Tongue (tissue), 3 donors: ENCODE measurements at places on chromosomes 6 and 20. TPM values are rescaled to one million over a fixed set of nuclear protein-coding genes. Genes with fewer than 3 reads are reported as not detected.

The SYTL3 gene
- 9.9 TPM for total RNA-seq

The GDAP1L1 gene
- not detected for total RNA-seq

The SAMD5 gene
- 9.5 TPM for total RNA-seq

DNA sequence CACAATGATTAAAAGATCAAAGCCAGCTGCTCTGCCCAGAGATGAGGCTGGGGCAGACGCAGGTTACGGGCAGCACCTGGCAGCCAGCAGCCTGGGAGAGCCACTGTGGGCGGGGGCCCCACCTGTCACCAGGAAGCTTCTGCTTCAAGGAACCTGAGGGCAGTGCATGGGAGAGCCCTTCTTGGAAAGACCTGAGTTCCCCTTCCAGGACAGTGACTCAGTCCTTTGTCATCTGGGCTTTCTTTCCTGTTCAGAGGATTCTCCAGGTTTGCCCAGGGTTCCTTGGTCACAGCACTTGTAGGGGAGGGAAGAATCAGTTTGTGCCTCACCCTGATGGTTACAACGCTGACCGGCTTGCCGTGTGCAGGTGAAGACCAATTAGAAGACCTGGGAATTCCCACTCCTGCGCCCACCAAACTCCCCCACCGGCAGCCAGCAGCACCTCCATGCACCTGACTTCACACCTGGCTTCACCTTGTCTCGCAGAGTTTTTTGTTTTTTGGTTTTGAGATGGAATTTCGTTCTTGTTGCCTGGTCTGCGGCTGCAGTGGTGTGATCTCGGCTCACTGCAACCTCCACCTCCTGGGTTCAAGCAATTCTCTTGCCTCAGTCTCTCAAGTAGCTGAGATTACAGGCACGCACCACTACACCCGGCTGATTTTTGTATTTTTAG lies 2.0 kb downstream of the ZBP1 start:
- no peak for DNase-seq

The ASIP gene
- not detected for total RNA-seq

DNA sequence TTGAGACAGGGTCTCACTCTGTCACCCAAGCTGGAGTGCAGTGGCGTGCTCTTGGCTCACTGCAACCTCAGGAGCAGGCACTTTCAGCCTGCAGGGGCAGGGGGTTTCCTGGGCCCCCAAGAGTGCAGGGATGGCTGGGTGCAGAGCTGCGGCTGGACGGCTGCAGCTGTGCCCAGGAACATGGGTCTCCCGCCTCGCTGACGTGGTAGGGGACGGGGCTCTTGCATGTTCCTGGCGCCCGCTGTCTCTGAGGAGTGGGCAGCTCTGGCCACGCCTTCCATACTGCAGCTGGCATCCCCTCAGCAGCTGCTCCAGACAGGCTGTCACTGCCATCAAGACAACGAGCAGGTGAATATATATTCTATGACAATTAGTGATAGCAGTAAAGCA lies 2.2 kb upstream of the DEK start:
- peak; percentile 62 for DNase-seq

DNA sequence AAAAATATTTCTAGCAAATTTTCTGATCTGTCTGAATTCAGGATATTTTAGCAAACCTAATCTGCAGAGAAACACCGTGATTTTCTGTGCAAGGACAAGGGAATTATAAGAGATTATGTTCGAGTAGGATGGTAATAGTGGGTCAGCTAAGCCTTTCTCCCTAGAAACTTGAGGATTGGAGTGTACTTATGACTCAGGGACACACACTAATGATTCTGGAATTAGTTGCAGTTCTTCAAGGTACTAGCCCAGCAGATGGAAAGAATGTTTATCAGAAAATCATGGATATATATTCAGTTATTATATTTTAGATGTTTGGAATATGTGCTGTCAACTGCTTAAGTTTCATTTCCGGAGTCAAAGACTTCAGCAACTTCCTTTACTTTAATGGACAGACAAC lies 177.1 kb upstream of the MAP3K7 start:
- no peak for DNase-seq

The TUBB2B gene
- total RNA-seq: 87.5 TPM

The GFOD1 gene
- 16.0 TPM for total RNA-seq

DNA sequence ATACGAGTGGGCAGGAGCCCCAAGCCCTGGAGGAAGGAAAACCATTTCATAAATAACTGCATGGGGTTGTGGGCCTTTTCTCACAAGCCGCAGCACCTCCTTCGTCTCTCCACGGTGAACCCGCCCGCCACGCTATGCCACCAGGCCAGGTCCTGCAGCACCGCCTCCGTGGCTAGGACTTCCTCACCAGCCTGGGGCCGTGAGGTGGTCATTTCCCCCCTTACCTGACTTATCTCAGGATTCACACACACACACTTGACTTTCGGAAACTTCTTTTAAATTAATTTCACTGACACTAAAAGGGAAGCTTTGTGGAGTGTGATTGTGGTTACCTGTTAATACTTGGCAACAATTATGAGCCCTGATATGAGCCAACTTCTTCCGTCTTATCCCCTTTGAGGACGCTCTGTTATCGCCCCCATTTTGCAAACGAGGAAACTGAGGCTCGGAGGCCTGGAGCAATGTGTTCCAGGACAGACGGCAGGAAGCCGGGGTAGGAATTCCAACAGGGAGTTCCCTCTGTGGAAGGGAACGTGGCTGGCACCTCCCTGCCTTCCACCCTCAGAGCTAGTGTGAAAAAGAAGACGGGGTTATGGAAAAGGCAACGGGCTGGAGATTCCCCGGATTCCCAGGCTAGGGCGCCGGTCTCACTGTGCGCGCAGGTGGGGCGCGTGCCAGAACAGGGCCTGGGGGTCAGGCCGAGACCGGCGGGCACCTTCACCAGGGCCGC lies 817 bp upstream of the SLCO4A1 start:
- no peak for DNase-seq

DNA sequence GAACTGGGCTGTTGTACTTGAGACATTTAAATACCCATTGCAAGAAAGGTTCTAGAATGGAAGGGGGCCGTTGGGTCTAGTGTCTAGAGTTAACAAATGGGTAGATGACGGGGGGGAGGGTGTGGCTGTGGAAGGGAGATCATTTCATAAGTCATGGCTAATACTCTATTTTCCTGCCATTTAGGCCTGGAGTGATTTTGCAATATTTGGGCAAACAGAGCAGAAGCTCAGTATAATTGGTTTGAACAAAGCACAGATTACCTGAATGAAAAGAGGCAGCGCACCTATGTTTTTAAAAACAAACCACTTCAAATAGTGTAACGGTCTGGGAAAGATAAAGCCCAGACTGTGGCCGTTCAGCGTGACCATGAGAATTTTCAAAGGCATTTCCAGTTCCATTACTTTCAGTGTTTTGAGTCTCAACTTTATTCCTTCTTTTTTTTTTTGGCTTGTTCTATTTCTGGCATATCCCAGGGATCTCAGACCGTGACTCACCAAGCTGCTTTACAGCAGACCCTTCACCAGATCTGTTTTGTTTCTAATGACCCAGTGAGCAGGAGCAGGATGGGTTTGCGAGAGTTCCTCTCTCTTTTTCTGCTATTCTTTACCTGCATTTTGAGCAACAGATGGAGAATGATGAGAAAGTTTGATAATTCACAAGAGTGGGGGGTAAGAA lies 73.7 kb downstream of the LYRM2 start:
- peak; percentile 12 for DNase-seq

DNA sequence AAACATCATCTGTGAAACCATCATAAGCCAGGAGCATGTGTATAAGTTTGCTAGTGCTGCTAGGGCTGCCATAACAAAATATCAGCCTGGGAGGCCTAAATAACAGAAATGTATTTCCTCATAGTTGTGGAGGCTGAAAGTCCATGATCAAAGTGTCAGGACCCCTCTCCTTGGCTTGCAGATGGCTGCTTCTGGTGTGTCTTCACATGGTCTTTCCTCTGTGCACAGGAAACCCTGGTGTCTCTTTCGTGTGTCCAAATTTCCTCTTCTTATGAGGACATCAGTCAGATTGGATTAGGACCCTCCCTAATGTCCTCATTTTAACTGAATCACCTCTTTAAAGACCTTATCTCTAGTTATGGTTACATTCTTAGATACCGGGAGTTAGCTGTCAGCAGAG lies 6.2 kb upstream of the CITED2 start:
- DNase-seq: no peak

DNA sequence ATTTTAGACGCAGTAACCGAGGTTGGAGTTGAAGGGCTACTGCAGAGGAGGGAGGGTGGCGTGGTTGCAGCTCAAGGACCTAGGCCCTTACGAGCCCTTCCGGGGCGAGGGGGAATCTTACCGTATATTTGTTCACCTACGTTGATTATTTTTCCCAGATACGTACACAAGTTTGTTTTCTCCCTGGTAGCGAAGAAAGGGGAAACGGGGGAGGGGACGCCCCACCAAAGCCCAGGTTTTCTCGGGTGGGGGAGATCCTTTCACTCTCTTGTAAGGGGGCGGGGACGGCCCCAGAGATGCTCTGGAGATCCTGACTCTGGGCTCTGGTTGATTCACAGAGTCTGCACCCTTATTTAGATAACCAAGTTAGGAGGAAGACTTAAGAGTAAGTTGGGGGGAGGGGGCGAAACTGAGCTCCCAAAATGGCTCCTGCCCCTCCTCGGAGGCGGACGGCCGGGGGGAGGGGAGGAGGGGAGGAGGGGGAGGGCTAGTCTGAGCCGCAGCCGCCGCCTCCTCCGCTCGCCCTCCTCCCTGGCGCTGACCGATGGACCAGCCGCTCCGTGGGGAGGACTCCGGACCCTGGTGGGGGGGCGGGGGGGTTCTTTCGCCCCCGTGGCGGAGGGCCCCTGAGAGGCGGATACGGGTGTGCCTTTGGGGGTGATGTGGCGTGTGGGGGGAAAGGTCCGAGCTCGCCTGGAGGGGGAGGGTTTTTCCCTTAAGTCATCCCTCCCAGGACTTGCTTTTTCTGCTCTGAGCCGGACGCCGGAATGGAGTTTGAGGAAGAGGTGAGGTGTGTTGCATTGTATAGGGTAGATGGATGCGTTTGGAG lies 2.2 kb downstream of the BRD2 start:
- DNase-seq: peak; percentile 96

The SLC17A4 gene
- not detected for total RNA-seq

The MUC22 gene
- 0.21 TPM for total RNA-seq

DNA sequence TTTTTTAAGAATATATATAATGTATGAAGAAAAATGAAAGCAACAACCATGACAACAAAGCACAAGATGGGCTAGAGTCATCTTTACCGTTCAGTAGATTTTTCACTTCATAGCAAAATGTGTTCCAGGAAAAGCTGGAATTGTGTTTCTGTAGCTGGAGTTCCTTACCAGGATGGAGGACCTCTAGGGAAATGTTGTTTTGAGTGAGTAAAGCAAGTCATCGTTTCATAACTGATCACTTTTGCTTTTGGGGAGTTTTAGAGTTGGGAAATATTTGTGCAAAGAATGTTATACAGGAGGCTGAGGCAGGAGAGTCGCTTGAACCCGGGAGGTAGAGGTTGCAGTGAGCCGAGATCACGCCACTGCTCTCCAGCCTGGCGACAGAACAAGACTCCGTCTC lies 151.6 kb downstream of the SASH1 start:
- DNase-seq: no peak
